Anterior cingulate cortex (tissue), 58 donors: ENCODE measurements at places on chromosomes 1 and 21.

DNA sequence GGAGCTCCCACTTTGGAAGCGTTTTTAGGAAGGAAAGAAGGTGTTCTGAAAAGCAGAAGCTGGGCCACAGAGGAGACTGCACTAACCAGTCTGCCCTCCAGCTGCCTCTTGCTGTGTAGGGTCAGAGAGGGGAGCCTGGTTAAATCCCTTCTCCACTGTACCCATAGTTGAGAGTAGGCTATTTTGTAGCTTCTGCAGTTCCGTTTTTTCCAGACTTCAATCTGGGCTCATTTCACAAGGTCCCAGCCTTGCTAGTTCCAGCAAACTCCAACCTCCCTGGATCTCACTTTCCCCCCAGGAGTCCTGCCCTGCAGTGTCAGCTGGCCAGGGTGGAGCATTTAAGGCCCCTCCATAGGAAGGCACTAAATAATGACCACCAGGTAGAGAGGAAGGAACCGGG, 11.0 kb downstream of the TNN start:
- no peak for DNase-seq

DNA sequence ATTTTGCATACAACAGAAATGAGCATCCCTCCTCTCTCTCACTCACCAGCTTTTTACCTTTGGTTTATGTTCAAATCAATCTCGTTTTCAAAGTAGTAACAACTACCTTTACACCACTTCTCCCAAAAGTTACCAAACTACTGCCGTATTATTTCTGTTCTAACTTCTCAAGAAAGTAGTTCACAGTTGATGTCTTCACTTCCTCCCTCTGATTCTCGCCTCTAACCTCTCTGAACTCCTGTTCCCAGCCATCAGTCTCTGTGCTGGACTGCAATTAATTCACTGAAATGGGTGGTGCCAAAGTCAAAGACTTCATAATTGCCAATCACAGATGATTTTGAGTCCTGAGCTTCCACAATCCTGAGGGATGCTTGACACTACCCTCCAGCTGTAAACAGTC, 54.0 kb downstream of the ZNF281 start:
- DNase-seq = no peak

- no peak for DNase-seq
Observed at GRCh38 chr21:16573578-16573977, 843.8 kb downstream of the USP25 start.

DNA sequence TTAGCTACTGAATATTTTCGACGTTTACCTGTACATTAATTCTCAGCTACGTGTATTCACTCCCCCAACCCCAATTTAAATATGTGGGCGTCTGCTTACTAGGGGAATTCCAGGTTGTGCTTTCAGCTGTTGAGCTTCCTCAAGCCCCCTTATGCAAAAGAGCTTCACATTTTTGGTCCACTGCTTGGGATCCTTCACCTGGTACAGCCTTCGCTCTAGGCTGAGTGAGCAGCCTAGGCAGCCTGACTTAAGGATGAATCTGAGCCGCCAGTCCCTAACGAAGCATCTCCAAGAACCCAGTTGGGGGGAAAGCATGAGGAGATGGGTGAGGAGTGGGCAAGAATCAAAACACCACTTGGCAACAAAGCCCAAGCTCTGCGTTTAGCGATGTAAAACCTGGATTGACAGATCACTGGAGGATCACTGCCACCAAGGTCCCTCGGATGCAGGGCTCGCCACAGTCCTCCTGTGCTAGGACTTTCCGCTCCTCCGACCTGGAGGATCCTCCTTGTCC, 674 bp downstream of the BCL10 start:
- DNase-seq = no peak

GRCh38 chr1:55059302-55060132, 20.2 kb downstream of the PCSK9 start:
- no peak for DNase-seq

DNA sequence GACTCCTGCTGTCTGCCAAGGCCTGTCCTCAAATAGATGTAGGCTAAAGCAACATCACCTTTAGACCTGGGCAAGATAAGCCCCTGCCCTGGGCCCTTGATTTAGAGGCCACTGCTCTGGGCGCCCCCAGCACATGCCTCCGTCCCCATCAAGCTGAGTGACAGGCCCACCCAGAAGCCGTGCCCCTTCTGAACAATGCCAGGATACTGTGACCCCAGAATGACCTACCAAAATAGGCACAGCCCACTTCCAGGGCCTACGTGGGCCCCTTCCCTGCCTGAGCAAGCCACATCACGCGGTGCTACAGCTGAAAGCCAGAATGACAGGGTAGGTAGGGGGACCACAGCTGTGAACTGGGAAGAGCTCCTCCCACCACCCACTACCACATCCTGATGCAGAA, 24.7 kb upstream of the BECN2 start:
- no peak for DNase-seq

GRCh38 chr1:231274119-231274825, 33.3 kb downstream of the GNPAT start:
- DNase-seq = no peak

DNA sequence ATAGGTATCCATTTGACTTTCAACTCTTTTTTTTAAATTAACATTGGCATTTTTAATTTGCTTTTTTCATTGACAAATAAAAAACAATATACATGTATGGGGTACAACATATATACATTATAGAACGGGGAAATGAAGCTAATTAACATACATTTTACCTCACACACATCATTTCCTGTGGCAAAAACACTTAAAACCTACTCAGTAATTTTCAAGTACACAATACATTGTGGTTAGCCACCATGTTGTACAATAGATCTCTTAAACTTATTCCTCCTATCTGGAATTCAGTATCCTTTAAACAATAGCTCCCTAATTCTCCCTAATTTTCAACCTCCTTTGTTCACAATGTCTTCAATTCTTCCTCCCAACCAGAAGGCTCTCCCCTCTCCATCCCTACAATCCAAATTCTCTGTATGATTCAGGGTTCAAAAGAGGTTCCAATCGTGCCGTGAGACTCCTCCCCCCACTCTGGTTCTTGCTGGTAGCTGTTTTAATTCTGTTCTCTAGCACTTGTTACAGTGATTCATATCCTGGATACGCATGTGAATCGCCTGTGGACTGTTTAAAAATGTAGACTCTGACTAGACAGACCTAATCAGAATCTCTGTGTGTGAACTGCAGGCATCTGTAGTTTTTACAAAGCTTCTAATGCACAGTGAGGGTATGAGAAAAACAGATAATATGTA, 87.6 kb upstream of the DUSP10 start:
- DNase-seq = no peak

DNA sequence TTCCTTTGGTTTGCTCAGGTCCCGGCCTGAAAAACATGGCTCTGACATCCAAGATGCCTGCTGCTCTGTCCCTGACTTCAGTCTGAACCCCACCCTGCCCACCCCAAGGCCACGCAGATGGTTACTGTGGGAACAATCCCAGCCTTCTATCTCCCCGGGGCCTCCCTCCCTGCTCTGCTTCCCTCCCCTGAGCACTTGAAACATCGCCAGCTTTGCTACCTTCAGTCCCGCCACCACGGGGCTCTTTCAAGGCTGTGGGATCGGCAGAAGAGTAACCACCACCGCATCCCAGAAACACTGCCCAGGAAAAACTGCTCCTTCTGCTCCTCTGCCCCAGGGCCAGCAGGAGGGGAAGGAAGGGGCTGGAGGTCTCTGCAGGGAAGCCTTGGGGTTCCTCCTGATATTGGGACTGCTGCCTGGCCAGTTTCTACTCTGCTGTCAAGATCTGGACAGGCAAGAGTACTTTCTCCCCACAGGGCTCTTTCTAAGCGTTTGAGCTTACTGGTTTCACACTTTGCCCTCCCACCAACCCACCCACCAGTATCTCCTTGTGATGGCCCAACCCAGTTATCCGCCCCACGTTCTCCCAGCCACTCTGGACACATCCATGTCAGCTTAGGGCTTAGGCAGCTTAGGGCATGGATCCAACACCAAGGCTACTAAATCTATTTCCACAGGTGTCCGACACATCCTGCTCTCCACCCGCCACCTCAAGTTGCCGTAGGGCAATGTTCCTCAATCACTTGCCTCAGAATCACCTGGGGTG, 8.4 kb downstream of the ETNK2 start:
- DNase-seq = no peak

DNA sequence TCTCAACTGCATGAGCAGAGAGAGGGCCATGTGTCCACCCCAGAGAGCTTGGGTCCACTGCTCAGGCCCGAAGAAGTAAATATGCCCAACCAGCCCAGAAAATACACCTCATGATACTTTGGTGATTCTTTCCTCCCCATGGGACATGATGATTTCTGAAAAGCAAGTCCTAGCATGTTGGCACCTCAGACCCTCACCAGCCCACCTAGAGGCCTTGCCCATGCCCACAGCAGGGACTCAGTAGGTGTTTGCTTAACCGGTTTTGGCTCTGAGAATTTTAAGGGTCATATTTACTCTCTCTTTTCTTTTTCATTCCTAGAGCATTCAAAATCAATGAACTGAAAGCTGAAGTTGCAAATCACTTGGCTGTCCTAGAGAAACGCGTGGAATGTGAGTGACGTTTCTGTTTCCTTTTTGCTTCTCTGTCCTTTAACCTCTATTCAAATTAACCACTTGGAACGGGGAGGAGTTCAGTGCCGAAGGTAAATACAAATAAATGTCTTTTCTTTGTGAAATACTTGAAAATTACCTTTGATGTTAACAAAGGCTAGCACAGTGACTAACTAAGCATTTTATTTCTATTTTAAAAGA, 79.7 kb downstream of the PDE9A start:
- no peak for DNase-seq
